ENCODE measurements at places on chromosomes 7 and 10.

GRCh38 chr7:108375668-108376067, 80.6 kb downstream of the NRCAM start:
- no peak for DNase-seq

- DNase-seq, result no peak
Measured at GRCh38 chr10:6164271-6165095, 38.2 kb upstream of the PFKFB3 start.

GRCh38 chr10:4073912-4074311, 288.9 kb upstream of the KLF6 start:
- peak; percentile 75 for DNase-seq

GRCh38 chr7:36613031-36613614, 111.2 kb downstream of the AOAH start:
- DNase-seq, result no peak

- no peak for DNase-seq
Measured at GRCh38 chr10:75425291-75426079, 5.9 kb upstream of the LRMDA start.

GRCh38 chr10:71536332-71536731, 139.6 kb downstream of the CDH23 start:
- no peak for DNase-seq

DNA sequence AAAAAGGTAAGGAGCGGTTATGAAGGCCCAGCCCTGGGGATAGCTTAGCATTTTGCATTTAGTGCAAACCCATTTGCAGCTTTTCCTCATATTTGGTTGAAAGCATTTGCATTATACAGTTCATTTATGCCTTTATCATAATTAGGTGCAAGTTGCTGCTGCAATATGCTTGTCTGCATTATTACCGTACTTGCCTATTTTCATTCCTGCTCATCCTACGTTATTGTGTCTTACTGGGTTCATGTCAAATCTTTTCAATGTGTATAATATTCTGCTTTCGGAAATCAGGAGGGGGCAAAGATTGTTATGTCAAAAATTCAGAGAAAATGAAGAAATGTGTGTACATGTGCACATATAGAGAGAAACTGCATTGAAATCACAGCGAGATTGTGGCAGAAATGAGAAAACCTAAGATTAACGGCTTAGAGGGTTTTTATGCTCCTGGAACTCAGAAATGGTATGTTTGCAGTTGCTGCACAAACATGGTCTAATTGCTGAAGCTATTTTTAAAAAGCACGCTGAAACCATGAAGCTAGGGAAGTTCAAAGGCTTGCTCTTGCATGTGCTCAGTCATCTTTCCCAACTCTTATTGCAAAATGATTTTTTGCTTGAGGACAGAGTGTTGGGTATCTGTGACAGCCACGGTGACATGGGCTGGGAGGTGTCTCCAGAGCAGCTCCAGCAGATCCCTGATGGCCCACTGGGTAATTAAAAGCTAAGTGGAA, 613.2 kb downstream of the SDK1 start:
- DNase-seq, result no peak

DNA sequence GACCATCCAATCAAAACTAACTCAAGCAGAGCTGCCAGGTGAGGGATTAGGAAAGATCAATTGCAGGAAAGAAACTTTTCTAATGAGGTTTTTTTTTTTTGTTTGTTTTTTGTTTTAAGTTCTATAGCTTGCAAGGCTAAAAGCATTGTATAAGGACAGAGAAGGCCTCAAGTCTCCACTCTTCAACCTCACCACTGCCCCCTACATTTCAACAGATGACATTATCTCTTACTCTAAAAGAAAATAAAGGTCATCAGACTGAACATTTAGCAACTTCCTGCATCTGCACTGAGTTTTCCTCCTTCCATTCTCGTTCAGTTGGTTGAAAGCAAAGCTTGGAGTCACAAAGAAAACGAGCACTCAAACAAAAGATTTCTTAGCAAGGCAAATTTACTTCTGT, 45.2 kb upstream of the EXOC4 start:
- DNase-seq, result no peak

DNA sequence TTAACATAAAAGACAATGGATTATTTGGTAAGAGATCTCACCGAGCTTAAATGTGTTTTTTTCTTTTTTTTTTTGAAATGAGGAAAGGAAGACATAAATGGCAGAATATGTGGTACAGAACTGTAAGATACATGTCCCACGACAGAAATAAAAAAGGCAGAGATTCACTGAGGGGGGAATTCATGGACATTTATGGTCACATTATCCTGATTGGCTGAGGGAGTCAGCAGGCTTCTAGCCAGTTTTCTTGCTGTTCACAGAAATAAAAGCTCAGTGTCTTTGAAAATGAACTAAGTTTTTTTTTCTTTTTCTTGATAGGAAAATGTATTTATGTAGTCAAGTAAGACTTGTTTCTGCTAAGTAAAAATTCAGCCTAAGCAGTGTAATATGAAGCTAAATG, 8.2 kb upstream of the FAS start:
- DNase-seq, result no peak

DNA sequence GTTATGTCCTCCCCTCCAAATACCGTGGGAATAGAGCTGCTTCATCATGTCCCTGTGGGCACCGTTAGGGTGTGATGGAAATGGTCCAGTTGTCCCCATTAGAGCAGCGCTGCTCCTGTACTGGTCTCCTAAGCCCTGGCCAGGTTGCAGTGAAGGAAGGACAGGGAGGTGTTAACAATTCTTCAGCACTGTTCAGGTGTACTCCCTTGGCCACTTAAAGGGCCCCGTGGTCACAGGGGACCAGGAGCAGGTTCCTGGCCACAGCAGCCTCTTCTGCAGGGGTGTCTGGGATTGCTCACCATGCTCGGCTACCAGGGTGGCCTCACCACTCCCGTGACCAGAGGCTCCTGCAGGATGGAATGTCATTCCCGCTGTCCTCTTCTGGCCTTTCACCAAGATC, 65.8 kb downstream of the MINDY4 start:
- no peak for DNase-seq

GRCh38 chr10:58839771-58840170, 327.1 kb downstream of the BICC1 start:
- no peak for DNase-seq

DNA sequence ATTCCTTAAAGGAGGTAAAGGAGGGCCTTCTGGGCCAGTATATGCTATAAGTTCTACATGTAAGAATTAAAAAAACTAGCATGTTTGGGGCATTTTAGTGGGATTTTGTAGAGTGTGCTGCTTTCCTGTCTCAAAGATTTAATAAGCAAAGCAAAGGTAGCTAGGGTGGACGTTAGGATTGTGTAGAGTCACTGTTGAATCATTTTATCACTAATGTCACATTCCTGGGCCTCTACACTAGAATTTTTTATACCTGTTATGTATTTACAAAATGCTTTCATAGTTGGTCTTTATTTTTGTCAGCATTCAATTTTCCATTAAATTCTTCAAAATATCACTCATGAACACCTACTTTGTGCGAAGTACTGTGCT, 139.4 kb upstream of the PHYHIPL start:
- no peak for DNase-seq

GRCh38 chr10:32004161-32004591, 52.0 kb downstream of the KIF5B start:
- DNase-seq, result no peak

DNA sequence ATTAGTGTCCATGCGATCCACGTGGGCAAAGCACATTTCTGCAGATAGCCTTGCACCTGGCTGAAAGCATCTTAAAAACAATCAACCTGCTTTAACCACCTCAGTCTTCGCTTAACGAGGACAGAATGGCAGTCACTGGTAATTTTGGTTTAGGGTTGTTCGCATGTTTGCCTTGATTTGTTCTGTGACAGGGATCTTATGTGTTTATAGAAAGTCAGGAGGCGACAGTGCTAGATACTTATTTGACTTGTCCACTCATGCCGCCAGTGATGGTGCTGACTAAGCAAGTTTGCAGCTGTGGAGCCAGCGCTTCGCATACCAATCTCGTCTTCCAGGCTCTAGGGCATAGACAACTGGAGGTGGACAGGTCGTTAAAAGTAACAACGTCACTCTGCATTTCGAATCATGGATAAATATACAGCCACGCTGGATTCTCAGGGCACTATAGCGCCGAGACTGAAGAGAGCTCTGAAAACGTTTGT, 1.2 kb upstream of the TMEM243 start:
- DNase-seq, result no peak

DNA sequence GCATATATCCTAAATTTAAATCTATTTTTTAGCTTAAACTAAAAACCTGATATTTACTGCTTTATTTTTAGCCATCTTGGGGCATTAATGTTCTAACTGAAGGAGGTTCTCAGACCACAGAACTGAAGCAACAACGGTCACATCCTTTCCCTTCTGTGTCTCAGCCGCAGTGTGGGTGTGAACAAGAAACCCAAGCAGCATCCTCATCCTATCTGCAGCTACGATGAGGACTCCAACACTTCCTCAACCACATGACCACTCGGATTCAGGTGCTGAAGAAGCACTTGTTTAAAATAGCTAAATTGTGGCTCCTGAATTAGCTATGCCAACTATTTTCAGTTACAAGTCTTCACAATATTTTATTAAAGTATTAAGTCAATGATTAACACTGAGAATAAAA, 5.3 kb downstream of the ESYT2 start:
- no peak for DNase-seq

DNA sequence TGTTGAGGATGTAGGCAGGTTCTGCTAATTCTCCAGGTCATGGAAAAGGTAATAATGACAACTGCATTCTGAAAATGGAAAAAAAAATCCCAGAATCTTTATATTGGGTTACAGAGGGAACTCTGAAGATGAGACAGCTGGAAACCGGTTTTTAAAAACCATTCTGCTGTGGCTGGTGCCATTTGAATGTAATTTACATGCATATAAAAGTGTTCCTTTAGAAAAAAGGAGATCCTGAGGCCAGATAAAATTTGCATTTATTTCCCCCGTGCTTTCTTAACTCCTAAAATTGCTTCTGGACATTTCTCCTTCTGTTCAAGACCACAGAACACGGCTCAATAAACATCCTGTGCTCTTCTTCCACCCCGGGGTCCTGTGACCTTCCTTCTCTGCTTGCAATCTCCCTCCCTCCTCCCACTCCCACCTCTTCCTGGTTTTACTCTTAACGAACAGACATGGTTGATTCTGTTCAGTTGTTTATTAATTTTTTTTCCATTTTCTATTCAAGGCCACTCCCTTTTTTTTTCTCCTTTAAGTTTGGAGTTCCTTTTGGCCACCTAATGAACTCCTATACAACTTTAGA, 41.6 kb downstream of the SH2D4B start:
- no peak for DNase-seq

- no peak for DNase-seq
Measured at GRCh38 chr10:127194111-127194510, 2.3 kb downstream of the INSYN2A start.

- no peak for DNase-seq
Measured at GRCh38 chr10:110546077-110546476, 21.4 kb upstream of the SMC3 start.

DNA sequence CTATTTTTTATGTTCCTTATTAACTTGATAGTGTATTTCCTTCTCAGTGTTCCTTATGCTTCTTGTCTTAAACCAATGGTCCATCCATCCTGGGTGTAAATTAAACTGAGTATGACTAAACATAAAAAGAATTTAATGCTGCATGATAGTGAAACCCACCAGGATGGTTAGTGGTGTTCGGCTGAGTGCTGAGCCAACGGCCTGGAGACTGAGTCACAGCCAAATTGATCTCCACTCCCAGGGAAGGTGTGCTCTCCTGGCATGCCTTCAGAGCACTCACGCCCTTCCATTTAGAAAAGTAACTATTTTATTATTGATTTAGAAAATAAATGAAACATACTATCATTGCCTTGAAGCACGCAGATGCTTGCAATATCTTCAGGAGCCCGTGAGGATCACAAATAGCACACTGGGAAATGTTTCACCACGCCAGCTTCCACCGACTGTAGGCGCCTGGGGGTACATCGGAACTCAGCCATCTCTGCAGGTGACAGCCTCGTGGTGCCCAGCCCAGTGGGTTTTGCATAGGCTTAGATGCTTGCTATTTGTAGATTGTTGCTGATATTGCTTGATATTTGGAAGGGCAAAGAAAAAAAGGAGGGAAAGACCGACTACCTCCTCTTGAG, 40.0 kb upstream of the LOXL4 start:
- no peak for DNase-seq

GRCh38 chr7:10780400-10780747, 193.3 kb upstream of the PHF14 start:
- no peak for DNase-seq

GRCh38 chr7:83851551-83851950, 202.6 kb upstream of the SEMA3E start:
- DNase-seq, result no peak

GRCh38 chr10:3194871-3195270, 22.3 kb upstream of the PITRM1 start:
- DNase-seq, result no peak

- DNase-seq, result no peak
Measured at GRCh38 chr7:121620206-121620605, 224.1 kb upstream of the FAM3C start.

- no peak for DNase-seq
Measured at GRCh38 chr7:44131173-44132029, 8.1 kb upstream of the POLD2 start.

- DNase-seq, result peak; percentile 13
Measured at GRCh38 chr10:90418869-90419652, 438.8 kb downstream of the HTR7 start.

DNA sequence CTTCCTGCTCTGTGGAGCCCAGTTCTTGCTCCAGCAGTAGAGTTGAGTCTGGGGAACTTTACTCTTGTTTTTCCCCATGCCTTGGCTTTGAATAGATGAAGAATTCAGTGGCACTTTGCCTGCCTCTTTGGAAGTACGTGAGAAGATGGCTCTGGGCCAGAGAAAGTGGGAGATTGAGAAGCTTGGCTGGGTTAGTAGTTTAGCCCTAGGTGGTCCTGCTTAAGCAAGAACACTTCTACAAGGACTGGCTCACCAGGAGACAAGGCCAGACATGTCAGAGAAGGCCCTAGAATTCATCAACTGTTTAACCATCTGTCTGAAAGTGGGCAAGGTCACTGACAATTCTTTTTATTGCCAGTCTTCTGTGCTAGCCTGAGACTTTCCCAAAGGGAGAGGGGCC, 410.3 kb downstream of the TYW1 start:
- DNase-seq, result no peak

DNA sequence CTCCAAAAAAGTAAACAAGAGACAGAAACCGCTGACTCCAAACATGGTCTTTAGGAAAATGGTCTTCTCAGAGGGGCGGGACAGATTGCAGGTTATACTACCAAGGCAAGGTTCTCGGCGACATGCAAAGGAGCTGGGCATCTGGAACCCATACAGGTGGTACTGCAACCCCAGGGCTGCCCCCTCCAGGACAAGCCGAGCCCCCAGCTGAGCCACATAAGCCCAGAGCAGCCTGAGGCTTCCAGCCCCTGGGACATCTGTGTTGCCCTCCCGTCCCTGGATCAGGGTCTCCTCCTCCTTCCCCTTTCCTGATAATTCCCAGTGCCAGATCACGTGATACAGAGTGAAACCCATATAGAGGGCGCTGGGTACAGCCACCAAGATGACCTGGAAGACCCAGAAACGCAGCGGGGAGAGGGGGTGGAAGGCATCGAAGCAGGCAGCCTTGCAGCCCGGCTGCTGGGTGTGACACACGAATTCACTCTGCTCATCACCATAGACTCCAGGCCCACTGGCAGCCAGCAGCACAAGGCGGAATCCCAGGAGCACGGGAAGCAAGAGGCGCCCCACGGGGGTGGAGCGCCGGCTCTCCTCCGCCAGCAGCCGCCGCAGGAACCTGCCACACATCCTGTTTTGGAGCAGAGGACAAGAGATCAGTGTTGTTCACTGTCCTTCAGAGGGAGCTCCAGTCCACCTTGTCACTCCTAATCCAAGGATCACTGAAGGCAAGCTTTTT, at the start of gene GJC3:
TSS of gene GJC3 (minus strand) at position 627 of the 736 bp plus-strand sequence. CDS start at position 627, 0 bp downstream.
- DNase-seq, result no peak

- DNase-seq, result no peak
Measured at GRCh38 chr10:76631884-76632766, 1005.5 kb downstream of the KCNMA1 start.

GRCh38 chr10:16986406-16987205, 143.0 kb downstream of the CUBN start:
- no peak for DNase-seq
